ENCODE measurements at places on chromosomes 3 and 15. TPM values are rescaled to one million over a fixed set of nuclear protein-coding genes. Genes with fewer than 3 reads are reported as not detected.

The PCOLCE2 gene
- 60.7 TPM for total RNA-seq

The SAMMSON gene
- total RNA-seq: not detected

The CYP1A1 gene
- total RNA-seq: 0.71 TPM

The ADAMTSL3 gene
- 0.14 TPM for total RNA-seq

The EFHB gene
- total RNA-seq: 0.28 TPM

The DZIP1L gene
- 29.4 TPM for total RNA-seq

The GOLGA8H gene
- total RNA-seq: 0.14 TPM

The CCDC32 gene
- total RNA-seq: 10.1 TPM

The VPS18 gene
- total RNA-seq: 35.3 TPM

The HES1 gene
- total RNA-seq: 3.3 TPM

The MST1R gene
- 0.14 TPM for total RNA-seq

The FOXB1 gene
- total RNA-seq: not detected

The SLC24A5 gene
- total RNA-seq: not detected

The AP2M1 gene
- total RNA-seq: 773 TPM

The THBS1 gene
- total RNA-seq: 1,557 TPM

The MKRN3 gene
- total RNA-seq: 1.4 TPM

The MED12L gene
- 0.28 TPM for total RNA-seq

The GPR62 gene
- total RNA-seq: 0.09 TPM

The PPARG gene
- 16.2 TPM for total RNA-seq

The LDHAL6B gene
- not detected for total RNA-seq

The CHRNB4 gene
- not detected for total RNA-seq

The RNU5B-1 gene
- not detected for total RNA-seq

The LYZL4 gene
- total RNA-seq: not detected

The PPP1R14D gene
- total RNA-seq: not detected

The SH3GL3 gene
- 0.18 TPM for total RNA-seq

The C3orf49 gene
- not detected for total RNA-seq

The MEF2A gene
- 19.0 TPM for total RNA-seq

The DNAH12 gene
- total RNA-seq: under 0.01 TPM

The RAB7A gene
- total RNA-seq: 36.4 TPM

The MINDY4B gene
- not detected for total RNA-seq

The B3GALNT1 gene
- total RNA-seq: 10.6 TPM

The RAP2B gene
- total RNA-seq: 17.7 TPM

The CCDC9B gene
- 13.8 TPM for total RNA-seq

The ADIPOQ gene
- not detected for total RNA-seq

The SMCO1 gene
- not detected for total RNA-seq

The FGF7 gene
- total RNA-seq: 976 TPM

The PATL2 gene
- total RNA-seq: 0.43 TPM

The GPR160 gene
- 0.28 TPM for total RNA-seq
